Keratinocyte (primary cell): ENCODE measurements at places on chromosomes 6 and 20. TPM values are rescaled to one million over a fixed set of nuclear protein-coding genes. Genes with fewer than 3 reads are reported as not detected.

DNA sequence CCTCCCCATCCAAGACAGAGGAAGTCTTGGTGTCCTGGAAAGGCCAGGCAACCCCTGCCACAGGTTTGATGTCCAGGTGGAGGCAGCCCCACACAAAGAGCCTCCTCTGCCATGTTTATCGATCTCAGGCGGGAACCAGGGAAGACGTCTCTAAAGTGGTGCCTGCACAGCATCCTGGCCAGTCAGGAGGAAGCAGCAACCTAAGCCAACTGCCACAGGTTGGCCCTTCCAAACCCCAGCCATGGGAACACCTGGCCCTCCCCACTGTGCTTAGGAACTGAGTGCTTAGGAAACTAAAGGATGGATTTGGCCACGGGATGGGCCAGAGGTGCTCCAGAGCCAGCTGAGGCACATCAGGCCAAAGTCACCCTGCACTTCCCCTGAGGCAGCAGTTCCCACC is 56.9 kb downstream of the CSE1L start:
- no peak for DNase-seq

Gene ARHGAP40
- polyA plus RNA-seq, result 1.0 to 1.9 TPM (median 1.2 TPM) in 3 replicates

DNA sequence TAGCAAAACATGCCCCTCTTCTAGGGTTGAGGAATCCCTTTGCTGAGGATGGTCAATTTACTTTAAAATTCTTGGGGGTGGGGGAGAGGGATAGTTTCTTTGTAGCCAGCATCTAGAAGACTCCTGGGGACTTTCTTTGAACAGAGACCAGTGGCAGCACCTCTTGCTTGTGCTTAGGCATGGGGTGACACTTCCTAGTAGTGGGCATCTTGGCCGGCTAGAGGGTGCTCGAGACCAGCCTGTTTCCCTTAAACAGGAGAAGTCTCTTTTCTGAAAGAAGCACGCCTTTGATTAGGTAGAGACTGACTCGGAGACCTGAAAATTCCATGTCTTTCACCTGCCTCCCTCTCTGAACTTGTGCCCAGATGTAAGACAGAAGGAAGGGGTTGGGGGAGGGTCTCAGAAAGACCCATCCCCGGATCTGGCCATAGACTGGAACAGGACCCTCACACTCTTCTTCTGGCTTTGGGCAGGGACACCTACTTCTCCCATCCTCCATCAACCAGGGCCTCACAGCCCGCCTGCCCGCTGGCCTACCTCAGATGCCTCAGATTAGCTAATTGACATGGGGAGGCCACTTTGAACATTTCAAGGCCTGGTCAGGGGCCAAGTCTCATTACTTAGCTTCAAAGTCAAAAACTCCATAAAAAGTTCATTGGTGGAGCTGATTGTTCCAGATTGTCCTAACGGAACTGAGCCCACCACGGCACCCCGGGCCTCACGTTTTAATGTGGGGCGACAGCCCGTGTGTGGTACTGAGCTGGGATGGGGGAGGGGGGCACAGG is 172.2 kb downstream of the CDC5L start:
- DNase-seq, result no peak

DNA sequence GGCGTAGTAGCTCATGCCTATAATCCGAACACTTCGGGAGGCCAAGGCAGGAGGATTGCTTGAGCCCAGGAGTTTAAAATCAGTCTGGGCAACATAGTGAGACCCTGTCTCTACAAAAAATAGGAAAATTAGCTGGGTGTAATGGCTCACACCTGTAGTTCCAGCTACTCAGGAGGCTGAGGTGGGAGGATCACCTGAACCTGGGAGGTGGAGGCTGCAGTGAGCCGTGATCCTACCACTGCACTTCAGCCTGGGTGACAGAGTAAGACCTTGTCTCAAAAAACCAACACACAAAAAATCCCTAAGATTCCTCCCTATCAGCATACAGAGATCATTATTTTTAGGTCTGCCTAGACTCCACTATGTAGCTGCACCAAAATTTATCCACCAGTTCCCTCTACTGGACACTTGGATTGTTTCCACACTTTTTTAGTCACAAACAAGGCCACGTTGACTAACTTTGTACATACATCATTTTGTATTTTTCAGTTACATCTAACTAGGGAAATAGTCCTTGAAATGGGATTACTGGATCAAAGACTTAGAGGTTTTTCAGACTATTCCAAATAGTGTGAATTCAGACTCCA is 3.6 kb upstream of the PHF1 start:
- DNase-seq, result no peak

Gene PERP
- polyA plus RNA-seq, result 279 to 543 TPM (median 525 TPM) in 3 replicates
